Stimulated activated CD8-positive, alpha-beta memory T cell treated with anti-CD3 and anti-CD28 coated beads, Interleukin-7, amount 100 ng/mL, for 1 hour (primary cell): ENCODE measurements at places on chromosomes 7 and 10.

DNA sequence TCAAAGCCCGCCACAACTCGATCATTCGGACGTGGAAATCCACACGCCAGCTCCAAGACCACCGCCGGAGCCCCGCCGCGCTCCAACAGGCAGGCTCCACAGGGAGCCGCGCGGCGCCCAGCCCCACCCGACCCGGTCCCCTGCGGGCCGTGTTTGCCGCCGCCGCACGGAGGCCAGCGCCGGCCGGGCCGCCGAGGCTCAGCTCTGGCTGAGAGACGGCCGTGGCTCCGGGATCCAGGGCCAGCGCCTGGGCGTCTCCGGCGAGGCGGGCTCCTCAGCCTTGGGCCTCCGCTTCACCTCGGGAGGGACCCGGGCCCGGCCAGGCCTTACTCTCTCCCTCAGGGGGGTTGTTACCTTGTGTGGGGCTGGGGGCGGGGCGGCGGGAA is 333 bp downstream of the SMNDC1 start:
- DNase-seq, result no peak

GRCh38 chr7:139540203-139540602 is 16.7 kb downstream of the CLEC2L start:
- DNase-seq, result no peak

- DNase-seq, result no peak
Observed at GRCh38 chr10:87541114-87541513, 36.4 kb downstream of the MINPP1 start.

- no peak for DNase-seq
Observed at GRCh38 chr7:2269991-2270460, 28.0 kb downstream of the NUDT1 start.
